NCI-H345 (cell line): ENCODE measurements at places on chromosomes 12 and 14.

DNA sequence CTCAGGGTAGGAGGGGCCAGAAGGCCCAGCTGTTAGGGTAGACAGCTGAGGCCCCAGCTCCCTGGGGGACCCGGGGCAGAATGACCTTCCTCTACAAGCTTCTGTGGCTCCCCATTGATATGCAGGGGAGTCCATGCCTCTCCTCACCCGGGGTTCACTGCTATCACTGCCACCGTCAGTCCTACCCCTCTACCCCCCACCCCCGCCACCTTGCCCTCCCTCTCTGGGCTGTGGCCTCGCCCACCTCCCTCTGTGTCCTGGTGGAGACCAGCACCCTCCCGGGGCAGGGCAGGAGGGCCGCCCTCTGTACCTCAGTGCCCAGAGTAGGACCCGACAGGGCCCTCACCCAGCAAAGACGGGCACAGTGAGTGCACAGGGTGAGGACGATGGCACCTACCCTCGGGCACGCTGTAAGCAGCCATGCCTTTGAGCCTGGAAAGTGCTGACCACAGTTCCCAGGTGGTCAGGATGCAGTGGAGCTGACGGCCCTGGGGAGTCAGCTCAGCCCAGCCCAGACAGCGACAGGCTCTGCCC is 88.4 kb upstream of the SFSWAP start:
- no peak for DNase-seq

DNA sequence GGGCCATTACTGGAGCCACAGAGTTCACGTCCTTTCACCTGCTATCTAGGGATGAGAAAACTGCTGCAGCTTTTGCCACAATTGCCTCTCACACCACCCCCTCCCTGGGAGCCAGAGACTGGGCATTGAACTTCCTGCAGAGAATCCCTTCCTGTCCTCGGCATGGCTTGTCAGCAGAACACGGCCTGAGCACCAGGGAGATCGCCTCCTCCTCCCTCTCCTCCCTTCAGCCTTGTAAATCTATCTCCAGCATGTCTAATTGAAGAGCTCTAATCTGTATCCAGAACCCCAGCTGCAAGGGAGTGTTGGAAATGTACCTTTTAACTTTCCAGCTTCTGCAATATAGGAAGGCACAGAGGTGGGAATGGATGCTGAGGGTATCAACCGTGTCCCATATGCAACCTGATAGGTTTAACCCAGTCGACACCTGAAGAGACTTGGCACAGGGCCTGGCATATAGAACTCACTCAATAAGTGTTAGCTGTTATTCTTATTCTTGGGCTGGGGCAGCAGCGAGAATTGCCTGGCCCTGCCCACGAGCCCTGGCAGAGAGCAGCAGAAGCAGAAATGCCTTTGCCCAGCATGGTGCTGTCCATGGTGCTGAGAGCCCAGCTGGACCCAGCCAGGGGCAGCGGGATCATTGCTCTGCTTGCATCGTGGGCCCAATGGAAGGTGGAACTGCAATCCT is 26.8 kb downstream of the TMEM63C start:
- peak; percentile 65 for DNase-seq

DNA sequence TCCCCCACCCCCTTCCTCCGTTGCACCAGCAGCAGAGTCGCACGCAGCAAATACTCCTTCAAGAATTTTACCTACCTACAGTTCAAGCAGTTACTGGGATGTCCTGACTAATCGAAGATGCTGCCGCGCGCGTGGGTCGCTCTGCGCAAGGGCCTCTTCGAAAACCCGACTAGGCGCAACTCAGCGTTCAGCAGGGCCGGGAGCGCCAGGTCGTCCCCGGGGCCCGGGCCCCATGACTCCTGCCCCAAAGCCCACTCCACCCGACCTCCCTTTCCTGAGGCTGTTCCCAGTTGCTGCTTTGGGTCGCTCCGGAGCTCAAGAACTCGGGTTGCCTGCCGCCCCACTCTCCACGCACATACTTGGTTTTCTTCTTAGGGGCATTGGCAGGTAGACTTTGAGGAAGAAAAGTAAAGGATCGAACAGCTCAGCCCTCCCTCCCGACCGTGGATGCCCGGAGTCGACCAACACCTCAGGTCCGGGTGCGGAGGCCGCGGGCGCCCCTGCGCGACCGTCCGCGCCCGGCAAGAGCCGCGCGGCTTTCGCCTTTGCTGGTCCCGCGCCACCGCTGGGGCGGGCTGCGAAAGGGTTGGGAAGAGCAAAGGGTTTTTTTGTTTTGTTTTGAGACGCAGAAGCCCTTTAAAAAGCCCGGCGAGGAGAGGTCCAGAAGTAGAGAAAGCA is 1.9 kb downstream of the BMP4 start:
- no peak for DNase-seq

- DNase-seq: no peak
These were observed 113.0 kb downstream of the SEC23A start for GRCh38 chr14:38989922-38990546.

DNA sequence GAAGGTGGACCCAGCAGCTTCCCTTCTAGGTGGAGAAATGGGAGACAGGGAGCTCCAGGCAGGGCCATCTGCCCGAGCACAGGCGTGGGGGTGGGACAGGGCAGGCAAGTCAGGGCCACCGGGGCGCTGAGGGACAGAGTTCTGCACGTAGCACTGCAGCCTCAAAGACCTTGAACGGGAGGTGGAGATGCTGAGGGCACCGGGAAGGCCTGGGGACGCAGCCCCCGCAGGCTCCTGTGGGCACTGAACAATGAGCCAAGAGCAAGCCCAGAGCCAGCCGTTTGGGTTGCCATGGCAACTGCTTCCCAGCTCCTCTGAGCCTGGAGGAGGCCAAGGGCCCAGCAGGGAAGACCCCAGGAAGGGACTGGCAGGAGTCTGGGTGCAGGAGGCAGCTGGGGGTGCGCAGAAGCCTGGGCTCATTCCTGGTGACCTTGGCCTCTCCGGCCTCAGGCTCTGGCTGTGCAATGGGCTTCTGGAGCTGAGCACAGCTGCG is 3.4 kb downstream of the LBHD2 start:
- no peak for DNase-seq

- peak; percentile 6 for DNase-seq
These were observed 11.4 kb downstream of the CAND1 start for GRCh38 chr12:67280572-67280971.

DNA sequence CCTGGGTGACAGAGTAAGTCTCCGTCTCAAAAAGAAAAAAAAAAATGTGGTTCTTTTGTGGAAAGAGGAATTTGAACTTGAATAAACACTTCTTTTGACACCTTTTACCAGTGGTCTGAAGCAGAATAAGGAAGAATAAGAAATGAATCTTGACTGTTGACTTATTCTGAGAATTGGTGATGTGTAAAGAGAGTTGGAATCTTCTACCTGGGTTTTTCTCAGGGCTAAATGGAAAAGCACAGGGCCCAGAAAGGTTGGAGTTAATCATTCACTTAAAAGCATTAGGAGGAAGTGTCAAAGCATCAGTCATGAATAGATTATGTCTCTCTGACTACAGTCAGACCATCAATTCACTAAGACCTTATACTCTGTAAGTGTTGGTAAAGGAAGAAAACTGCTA is 13.9 kb downstream of the PNMA1 start:
- no peak for DNase-seq

- no peak for DNase-seq
These were observed 6.0 kb upstream of the MANSC4 start for GRCh38 chr12:27785882-27786570.

DNA sequence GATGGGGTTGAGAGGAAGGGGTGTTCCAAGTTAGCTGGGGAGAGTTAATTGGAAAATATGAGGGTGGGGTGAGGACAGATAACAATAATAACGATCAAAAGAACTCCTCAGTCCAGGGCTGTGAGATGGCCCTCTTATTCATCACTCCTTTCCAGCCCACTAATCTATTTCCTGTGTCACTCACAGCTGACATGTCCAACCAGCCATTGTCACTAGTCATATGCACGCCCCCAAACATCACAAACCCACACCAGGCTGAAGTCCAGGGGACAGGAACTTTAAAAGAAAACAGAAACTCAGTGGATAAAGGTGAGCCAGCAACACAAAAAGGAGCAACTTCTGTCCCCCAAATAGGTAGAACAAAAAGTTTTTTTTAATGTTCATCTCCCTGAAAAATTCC is 911 bp downstream of the CALCOCO1 start:
- DNase-seq: no peak

DNA sequence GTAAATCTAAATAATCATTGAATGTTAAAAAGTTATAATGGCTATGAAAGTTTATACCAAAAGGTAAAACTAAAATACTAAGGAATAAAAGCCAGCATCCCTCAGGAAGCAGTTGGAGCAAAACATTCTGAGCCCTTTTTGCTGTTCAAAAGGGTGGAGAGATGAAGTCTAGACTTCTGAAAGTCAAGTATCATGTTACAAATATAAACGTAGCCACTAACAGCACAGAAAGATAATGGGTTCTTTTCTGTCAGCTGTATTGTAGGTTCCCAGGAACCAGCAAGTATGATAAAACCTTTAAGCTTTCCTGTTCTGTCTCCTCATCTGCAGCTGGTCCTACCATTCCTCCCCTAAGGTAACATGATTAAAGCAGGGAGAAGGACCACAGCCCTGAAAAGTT is 16.4 kb upstream of the PLD4 start:
- no peak for DNase-seq

- no peak for DNase-seq
These were observed 19.5 kb upstream of the FZD10 start for GRCh38 chr12:130142736-130143135.

GRCh38 chr12:24470050-24470449 is 478.9 kb downstream of the BCAT1 start:
- no peak for DNase-seq

GRCh38 chr14:55430024-55430690 is 10.3 kb downstream of the TBPL2 start:
- peak; percentile 23 for DNase-seq

GRCh38 chr12:132527186-132527882 is 37.4 kb downstream of the FBRSL1 start:
- no peak for DNase-seq

GRCh38 chr12:11584221-11584855 is 65.1 kb upstream of the ETV6 start:
- no peak for DNase-seq

- DNase-seq: no peak
These were observed 14.6 kb downstream of the PCNX4 start for GRCh38 chr14:60106339-60106738.
